ENCODE measurements at places on chromosomes 7 and 10. TPM values are rescaled to one million over a fixed set of nuclear protein-coding genes. Genes with fewer than 3 reads are reported as not detected.

Gene CPVL
- 3.9 TPM for total RNA-seq

Gene MACROH2A2
- 19.8 TPM for total RNA-seq

Gene UPK3B
- 13.3 TPM for total RNA-seq

Gene DAGLB
- 10.4 TPM for total RNA-seq

Gene SLC18A3
- not detected for total RNA-seq

Gene LRIT1
- total RNA-seq = not detected

Gene INMT
- total RNA-seq = 0.76 TPM

Gene SFR1
- 2.7 TPM for total RNA-seq

Gene SEMA3D
- total RNA-seq = 3.8 TPM

Gene GFRA1
- 1.0 TPM for total RNA-seq

Gene TAS2R41
- not detected for total RNA-seq

Gene PSD
- 0.72 TPM for total RNA-seq

Gene OR2A1
- total RNA-seq = not detected

Gene NXPH1
- total RNA-seq = not detected

Gene CPED1
- 3.6 TPM for total RNA-seq

Gene HUS1
- 15.2 TPM for total RNA-seq

Gene TUBAL3
- total RNA-seq = not detected

Gene HABP2
- not detected for total RNA-seq

Gene COL1A2
- total RNA-seq = 18.8 TPM

DNA sequence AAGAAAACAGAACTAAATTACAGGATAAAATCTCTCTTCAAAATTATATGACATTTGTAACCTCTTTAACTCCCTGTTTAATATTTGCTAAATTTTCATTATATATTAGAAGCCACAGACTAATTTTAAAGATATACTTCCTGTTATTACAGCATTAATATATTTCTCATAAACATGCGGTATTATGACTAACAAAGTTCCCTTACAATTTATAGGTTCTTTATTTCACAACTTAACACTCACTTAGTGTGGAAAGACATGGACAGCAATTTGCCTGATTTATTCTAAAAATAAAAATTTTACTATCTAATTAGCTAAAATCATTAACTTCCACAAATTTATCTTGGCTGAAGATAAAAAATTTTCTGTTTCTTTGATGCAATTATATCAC, 29.0 kb downstream of the CTNNA3 start:
- no peak for DNase-seq

- DNase-seq = no peak
These were observed 77.5 kb upstream of the PHYHIPL start for GRCh38 chr10:59098831-59099452.

DNA sequence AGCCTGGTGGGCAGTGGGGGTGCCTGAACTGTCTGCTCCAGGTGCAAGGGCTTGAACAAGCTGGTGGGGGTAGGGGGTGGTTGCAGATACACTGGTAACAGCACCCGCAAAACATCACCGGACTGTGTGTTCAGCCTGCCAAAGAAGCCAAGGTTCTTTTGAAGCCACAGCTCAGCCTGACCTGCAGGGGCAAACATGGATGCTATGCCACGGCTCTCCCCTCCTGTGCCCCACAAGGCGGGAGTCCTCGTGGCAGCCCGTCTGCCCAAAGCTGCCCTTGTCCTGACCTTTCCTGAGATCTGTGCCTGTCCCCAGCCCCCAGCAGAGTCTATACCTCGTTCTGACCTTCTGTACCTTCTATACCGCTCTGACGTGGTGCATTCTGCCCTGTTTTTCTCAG, 285.7 kb downstream of the GLRX3 start:
- no peak for DNase-seq

- no peak for DNase-seq
These were observed 112.3 kb downstream of the VWC2 start for GRCh38 chr7:49885593-49886285.

DNA sequence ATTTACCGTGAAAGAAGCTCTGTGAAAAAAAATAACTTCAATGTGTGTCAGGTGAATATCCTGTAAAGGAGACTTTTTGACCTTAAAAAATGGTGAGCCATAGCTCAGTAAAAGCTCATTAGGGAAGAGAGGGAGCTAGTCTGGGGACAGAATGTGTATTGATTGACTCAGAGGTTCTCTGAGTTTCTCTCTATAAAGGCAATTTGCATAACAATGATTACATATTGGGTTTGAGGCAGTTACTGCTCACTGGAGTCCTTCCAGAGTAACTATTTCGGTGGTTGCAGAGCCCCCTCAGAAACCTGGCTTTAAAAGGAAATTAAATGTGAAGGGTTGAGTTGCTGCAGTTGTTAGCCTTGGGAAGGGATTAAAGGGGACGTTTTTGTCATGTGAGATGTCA, 181.6 kb downstream of the GALNT17 start:
- DNase-seq = no peak

DNA sequence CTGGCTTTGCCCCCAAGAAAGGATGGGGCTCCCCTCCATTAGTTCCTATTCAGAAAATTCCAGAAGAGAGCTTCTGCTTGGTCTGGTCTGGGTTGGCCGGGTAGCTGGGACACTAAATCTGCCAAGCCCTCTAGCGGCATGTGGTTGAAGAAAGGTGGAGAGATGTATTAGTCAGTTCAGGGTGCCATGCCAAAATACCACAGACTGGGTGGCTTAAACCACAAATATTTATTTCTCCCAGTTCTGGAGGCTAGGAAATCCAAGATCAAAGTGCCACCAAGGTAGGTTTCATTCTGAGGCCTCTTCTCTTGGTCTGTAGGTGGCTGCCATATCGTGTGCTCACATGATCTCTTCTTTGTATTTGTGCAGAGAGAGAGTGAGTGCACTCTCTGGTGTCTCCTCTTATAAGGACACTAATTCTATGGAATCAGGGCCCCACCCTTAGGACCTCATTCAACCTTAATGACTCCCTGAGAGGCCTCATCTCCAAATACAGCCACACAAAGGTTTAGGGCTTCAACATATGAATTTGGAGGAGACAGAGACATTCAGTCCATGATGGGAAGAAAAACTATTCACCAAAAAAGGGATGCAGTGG, 38.7 kb upstream of the MTPAP start:
- no peak for DNase-seq

GRCh38 chr7:150374472-150374871, 4.7 kb upstream of the ZNF775 start:
- no peak for DNase-seq

- DNase-seq = no peak
These were observed 470.0 kb upstream of the SEMA3A start for GRCh38 chr7:84664626-84665025.

- no peak for DNase-seq
These were observed 26.8 kb downstream of the FAM133B start for GRCh38 chr7:92563345-92563744.

GRCh38 chr7:154789404-154789803, 213.5 kb downstream of the PAXIP1 start:
- DNase-seq = no peak

DNA sequence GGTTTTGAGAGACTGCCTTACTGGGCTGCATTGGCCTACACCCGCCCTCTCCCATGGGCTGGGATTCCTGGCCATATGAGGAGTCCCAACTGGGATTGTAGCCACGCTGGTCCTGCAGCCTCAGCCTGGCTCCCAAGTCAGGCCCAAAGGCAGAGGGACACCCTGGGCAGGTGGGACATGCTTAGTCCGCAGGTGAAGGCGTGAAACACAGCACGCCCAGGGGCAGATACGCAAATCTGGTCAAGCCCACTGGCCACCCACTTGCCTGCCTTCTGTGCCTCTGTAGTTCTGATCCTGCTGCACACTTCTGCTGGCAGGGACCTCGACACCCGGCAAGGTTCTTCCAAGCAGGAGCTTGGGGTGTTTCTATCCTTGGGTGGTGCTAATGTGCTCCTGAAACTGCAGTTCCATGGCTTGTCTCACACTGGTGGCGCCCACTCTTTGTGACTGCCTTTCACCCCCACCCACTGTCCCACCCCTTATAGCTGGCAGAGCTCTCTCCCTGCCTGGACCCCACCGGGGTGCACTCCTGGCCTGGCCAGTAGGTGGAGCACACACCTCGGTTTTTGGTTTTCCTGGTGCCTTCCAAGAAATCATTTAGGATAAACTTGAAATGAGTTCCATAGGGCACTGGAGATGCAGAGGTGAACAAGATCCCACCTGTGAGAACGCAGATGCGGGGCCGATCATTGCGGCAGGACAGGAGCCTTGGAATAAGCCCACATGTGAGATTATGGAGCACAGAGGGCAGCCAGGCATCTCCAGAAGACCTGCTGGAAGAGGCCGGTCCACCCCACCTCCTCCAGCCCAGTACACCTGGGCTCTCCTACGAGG, 47.9 kb downstream of the MKI67 start:
- DNase-seq = no peak

DNA sequence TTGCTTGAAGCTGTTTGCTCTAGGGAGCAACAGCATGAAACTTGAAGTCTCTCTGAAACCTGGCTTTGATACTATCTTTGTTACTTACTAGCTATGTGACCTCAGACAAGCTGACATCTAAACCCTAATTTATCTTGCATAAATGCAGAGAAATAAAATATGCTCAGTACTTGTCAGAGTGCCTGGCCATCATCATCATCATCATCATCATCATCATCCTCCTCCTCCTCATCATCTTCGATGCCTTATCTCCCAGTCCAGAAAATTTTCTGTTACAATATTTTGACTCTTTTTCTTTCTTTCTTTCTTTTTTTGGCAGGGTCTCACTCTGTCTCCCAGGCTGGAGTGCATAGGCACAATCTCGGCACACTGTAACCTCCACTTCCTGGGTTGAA, 34.8 kb upstream of the TAX1BP1 start:
- DNase-seq = no peak

DNA sequence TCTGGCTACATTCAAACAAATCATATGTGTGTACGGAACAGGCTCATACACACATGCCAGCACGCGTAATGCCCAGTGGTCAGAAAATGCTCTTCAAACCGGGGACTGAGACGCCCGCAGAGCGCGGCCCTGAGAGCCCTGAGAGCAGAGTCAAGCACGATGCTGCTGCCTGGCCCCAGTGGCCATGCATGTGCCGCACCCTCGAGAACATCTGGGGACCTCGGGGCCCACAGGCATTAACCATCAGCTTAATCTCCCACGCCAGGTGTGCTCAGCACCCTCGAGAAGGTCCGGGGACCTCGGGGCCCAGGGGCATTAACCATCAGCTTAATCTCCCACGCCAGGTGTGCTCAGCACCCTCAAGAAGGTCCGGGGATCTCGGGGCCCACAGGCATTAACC, 163.1 kb downstream of the PTPRN2 start:
- no peak for DNase-seq

DNA sequence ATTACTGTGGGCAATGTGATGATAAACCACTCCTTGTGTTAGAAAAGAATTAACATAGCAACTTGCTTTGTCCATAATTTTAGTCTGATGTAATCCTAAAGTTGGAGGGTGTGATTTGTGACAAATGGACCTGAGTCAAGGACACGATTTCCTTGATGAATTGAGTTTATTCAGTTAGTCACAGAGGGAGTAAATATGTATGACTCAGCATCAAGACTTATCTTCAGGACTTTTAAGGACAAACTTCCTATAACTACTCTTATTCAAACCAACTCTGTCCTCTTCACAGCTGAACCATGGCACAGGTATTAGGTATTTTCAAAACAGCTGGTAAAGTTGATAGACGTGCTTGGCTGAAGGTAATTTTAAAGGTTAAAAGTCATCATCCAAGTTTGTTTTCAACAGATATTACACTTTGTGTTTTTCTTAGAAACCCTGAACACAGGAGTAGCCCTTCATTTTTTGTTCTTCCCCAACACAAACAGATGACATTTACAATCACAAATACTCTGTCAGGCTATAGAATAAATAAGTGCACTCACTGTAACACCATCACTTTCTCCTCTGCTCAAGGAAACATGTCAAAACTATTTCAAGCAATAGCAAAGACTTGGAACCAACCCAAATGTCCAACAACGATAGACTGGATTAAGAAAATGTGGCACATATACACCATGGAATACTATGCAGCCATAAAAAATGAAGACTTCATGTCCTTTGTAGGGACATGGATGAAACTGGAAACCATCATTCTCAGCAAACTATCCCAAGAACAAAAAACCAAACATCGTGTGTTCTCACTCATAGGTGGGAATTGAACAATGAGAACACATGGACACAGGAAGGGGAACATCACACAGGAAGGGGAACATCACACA, 54.5 kb downstream of the COA1 start:
- DNase-seq = no peak

GRCh38 chr10:74585231-74586087, 240.9 kb upstream of the KAT6B start:
- DNase-seq = no peak

- no peak for DNase-seq
These were observed 39.6 kb downstream of the ENTPD1 start for GRCh38 chr10:95795602-95796001.

GRCh38 chr7:131506597-131506996, 49.8 kb downstream of the PODXL start:
- no peak for DNase-seq

GRCh38 chr7:117212969-117213877, 109.6 kb downstream of the WNT2 start:
- DNase-seq = no peak

DNA sequence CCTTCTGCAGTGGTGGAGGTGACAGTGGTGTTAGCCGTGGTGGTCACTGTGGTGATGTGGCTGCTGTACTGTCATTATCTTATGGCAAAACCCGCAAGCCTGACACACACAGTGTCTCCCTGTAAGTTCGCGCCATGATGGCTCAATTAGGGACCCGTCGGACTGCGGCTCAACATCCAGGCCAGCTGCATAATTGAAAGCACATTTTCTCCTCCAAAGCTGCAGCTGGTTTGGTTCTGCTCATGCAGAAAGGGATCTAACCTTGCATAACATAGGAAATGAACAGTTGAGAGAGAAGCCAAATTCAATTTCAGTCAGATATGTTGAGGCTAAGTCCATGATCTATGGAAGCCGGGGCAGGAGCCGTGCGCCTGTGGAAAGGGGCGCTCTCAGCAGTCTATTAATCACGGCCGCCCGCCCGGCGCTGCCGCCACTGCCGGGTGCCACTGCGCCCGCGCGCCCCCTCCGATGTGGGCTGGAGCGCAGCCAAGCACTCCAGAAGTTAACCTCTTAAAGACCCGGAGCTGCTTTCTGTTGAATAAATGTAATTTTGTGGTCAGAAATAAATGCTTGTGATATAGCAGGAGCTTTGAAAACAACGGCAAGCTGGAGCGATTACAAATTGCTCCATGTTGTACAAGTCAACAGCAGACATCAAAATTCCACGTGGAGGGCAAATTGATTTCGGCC, 227.7 kb downstream of the CUX1 start:
- no peak for DNase-seq

DNA sequence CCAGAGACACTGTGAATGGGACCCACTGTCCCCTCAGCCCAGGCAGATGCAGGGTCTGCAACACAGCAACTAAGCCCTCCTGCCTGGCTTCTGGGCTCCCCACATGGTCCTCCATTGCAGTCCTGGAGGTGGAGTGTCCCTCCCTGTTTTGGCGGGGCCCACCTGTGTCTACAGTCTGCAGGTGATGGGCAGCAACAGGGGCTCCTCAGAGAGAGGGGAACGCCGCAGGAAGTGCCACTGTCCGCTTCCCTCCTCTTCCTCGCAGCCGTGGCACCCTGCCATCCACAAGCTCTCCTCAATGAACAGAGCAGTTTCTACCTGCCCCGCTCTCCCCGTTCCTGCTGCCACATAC, 9.3 kb downstream of the CAMK2G start:
- no peak for DNase-seq
